ENCODE measurements at places on chromosomes 6 and 20.
A peak's percentile ranks its signal among the peaks of the same experiment; 100 is the strongest.

- DNase-seq = no peak
Observed at GRCh38 chr20:10705801-10706459, 32.1 kb upstream of the JAG1 start.

- no peak for DNase-seq
Observed at GRCh38 chr20:33653218-33653899, 8.8 kb upstream of the C20orf144 start.

- DNase-seq = peak; percentile 88
Observed at GRCh38 chr6:160972111-160972510, 19.5 kb upstream of the MAP3K4 start.

GRCh38 chr6:85997206-85997605, 354.5 kb upstream of the SYNCRIP start:
- DNase-seq = no peak

DNA sequence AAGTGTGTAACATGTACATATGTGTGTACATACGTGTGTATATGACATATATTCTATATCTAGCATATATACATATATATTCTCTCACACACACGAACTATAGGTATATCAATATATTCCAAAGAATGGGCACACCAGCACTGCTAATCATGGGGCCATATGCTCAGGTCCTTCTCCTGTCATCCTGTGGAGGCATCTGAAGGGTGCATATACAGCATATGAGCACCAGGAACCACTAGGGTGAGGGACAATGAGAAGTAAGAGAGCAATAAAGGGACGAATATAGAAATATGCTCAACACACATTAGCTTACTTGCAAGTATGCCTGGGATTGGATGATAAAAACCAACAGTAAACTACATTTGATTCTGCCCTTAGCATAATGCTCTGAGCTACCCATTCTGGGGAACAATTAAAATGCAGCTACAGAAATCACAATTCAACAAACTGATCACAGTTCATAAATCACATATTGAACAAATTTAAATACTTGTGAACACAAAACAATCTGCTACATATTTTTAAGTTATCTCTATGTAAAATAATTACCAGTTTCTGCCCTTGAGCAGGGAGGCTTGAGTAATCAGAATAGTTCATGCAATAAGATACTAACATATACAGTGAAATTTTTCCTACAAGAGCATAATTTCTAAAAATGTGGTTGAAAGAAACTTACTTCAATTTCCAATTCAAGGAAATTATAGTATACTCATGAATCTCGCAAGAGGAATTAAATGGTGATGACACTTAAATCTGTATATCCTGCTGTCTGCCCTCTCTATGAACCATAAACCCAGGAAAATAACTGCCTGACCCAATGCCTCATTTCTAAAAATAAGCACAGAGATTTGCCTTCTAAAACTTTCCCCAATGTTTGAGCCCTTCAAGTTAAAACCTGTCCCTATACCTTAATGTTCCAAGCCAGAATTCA, 272.2 kb upstream of the THEMIS start:
- DNase-seq = no peak

DNA sequence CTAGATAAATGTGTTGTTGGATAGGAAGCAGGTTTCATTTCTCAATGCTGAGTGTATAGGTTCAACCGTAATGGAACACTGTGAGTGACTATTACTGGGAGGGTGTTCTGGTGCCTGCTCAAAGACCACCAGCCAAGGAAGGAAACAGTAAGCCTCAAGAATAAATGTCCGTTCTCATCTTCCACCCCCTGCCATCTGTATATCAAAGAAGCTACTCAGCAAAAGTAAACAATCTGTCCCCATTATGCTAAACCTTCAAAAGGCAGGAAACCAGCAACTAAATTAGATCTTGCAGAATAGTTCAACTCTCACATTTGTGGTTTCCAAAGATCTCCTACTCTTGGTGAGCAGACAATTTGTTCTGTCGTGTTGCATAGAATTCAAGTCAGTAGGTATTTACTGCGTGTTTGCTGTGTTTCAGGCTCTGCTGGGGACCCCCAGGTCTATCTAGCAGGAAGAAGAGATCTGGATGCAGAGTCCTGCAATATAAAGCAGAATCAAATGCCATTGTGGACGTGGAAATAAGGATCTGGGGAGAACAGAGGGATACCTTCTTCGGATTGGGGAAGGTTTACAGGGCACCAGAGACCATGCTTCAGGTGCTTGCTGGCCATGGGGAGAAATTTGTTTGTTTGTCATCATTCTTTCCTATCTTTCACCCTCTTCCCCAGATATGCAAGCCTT, 87.3 kb downstream of the SCML4 start:
- DNase-seq = no peak

DNA sequence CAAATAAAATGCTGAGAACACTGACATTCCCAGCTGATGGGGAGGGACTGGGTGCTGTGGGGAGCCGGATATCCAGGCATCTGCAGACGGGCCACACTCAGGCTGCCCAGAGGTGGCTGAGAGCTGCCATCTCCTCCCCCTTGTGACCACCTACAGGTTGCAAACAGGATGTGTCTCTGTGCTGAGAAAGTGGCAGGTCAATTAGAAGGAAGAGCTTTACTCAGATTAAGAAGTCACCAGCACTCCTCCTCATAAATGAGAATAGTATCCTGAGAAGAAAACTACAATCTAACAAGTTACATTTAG, 63.0 kb downstream of the HUS1B start:
- no peak for DNase-seq

DNA sequence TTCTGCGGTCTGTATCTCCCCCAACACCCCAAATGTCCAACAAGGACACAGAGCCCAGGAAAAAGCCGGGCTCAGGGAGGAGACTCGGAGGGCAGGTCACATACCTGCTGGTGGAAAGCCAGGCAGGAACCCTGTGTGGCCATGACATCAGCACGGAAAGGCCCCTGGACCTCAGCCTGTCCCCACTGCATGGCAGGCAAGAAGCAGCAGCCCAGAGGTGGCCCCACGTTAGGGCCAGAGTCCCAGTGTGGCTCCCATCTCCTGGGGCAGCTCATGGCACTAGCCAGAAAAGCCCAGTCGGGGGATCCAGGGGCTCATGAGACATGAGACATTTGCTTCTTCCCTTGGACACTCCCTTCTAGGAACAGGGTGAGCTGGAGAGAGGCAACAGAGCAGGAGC, 258.7 kb downstream of the DLL1 start:
- no peak for DNase-seq

- no peak for DNase-seq
Observed at GRCh38 chr6:26158581-26159356, 71.5 kb downstream of the HFE start.

- DNase-seq = no peak
Observed at GRCh38 chr20:15232243-15232642, 894.8 kb upstream of the FLRT3 start.

GRCh38 chr6:4513561-4513960, 262.6 kb upstream of the CDYL start:
- DNase-seq = no peak

GRCh38 chr6:99492092-99492491, 23.1 kb downstream of the USP45 start:
- no peak for DNase-seq

- DNase-seq = no peak
Observed at GRCh38 chr6:37004044-37004980, 1.1 kb upstream of the FGD2 start.

DNA sequence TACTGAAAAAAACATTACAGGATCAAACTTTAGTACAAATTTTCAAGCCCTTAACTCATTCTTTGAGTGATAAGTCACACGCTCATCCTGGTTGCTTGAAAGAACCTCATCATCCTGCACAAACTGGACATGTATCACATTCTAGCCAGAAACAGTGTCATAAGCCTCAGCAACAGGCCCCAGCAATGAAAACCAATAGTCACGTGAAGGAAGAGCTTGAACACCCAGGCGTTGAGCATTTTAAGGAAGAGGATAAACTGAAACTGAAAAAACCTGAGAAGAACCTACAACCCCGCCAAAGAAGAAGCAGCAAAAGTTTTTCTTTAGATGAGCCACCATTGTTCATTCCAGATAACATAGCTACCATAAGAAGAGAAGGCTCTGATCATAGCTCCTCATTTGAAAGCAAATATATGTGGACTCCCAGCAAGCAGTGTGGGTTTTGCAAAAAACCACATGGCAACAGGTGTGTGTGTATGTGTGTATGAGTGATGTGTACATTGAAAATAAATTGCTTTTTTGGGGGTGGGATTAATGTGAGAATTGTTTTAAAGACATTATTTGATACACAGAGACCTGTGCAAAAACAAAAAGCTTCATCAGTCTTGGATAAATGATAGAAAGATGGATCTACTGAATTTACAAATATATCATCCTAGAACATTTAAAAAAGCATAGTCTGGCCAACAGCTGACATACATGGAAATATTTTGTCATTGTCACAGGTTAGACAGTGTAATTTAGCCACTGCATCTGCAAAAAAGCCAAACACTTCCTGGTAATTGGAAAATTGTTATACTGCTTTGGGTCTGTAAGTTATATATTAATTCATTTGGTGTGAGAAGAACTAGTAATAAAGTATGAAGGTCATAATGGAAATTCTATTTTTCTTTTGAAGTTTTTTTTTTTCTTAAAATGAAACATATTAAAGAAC, 50.1 kb downstream of the PHF3 start:
- DNase-seq = no peak

- DNase-seq = no peak
Observed at GRCh38 chr6:157981132-157981394, 600 bp upstream of the SYNJ2 start.

GRCh38 chr20:38278131-38278530, 17.6 kb upstream of the KIAA1755 start:
- no peak for DNase-seq

GRCh38 chr6:52548999-52549398, 27.9 kb downstream of the TRAM2 start:
- DNase-seq = no peak

DNA sequence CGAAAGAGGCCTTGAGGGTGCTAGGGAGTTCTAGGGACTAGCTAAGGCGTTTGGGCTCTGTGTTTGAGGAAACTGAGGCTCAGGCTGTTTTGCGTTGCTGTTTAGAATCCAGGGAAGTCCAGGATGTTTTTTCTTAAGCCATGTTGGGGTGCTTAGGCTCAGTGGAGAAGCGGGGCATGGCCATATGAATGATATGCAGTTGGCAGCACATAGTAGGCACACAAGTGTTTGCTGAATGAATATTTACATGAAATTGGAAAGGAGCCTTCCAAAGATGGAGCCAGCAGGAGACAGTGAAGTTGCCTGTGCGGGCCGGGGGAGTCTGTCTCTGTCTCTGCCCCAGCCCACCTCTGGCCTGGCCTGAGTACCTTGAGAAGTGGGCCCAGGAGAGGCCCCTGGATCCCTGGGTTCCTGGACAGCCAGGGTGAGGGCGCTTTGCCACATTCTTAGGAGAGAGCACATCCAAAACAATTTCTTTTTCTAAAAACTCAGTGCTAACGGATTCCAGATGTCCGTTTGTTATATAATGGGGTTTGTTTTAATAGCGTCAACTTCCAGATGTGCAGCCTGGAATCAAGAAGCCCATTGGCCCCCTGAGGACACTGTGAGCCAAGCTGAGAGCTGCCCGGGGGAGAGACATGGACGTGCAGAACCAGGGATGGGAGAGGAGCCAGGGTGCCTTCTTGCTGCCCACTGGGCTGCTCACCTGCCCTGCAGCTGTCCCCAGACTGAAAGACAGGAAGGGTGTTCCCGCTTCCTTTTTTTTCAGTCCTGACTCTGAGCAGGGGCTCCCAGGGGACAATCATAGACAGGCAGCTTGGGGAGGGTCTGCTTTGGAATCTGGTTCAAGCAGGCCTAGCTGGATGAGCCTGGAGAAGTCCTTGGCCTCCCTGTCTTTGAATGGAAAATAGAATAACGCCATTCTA, 20.1 kb upstream of the EMILIN3 start:
- DNase-seq = no peak

DNA sequence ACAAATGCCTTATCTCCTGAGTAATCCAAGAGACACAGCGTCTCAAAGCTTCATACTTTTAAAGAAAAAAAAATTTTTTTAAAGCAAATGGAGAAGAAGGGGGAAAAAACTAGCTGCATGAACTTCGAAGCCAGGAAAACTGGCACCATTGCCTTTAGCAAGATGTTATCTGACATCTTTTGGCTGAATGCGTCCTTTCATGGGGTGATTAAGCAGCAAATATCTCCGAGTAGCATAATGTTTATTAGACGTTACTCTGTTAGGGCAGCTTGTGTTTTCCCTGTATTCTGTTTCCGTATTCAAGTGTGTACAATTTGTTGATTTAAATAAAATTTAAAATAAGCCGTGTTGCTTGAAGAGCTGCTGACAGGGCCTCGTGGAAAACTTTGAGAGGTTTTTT, 76.5 kb upstream of the TSHZ2 start:
- no peak for DNase-seq

GRCh38 chr20:24915440-24915839, 33.6 kb upstream of the CST7 start:
- no peak for DNase-seq

DNA sequence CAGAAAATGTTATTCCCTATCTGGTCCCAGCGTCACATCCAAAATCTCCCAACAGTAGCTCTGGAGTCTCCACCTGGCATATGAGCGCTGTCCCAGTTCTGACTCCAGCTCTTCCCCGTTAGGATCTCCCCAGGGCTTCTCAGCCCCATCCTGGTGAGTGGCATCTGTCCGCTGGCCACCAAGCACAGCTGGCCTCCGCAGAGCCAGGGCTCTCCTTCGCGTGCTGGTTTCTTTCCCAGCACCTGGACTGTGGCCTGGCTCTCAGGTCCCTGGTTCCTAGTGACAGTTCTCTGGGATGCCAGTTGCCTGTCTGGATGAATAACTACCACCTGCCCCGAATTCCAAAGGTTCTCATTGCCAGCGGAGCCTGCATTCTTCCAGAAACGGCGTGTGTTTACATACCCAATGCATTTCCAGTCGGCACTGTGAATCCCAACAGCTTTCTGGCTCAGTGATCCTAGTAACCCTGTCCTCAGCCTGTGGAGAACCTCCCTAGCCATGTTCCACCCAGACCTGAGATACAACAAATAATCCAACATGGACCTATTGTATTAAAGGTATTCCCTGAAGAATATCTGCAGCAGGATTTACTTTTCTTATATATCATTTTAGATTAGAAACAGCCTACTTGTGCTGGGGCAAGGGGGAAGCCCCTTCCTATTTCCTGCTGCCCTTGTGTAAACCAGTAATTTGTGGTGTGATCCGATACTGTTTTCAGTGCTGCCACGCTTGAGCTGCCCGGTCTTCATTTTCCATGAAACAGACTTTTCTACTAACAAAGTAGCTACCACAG, 69.9 kb upstream of the PDE10A start:
- no peak for DNase-seq

DNA sequence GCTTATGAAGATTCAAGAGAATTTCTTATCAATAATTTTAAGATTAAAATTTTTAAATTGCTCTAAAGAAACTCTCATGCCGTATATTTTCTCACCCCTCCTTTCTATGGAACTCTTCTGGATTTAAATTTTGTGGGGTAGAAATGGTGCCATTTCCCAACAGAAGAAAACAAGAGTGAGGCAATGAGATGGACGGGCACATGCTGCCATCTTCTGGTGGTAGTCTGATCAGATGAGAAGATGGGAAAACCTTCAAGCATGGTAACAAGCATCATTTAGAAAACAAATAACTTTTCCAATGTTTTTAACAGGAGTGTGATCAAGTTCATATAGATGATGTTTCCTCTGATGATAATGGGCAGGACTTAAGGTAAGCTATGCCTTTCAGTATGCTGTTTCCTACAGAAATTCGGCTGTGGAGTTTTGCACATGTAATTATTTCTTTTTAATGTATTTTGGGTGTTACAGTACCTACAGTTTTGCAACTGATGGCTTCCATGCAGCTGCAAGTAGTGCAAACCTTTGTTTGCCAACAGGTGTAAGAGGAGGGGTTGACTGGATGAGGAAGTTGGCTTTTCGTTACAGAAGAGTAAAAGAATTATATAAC, 271.4 kb downstream of the EYA4 start:
- no peak for DNase-seq

- no peak for DNase-seq
Observed at GRCh38 chr6:31655349-31656237, at the start of gene APOM. APOM (plus strand) TSS chr6:31655894; CDS start chr6:31655967, 73 bp downstream.

Measured in skeletal muscle cell (primary cell).